Smooth muscle cell of the pulmonary artery (primary cell): ENCODE measurements at places on chromosomes 13 and 19. TPM values are rescaled to one million over a fixed set of nuclear protein-coding genes. Genes with fewer than 3 reads are reported as not detected.

The C1QTNF9 gene
- total RNA-seq, result not detected in 2 replicates

The CCDC194 gene
- 0.26 TPM in 1 of 2 replicates, not detected in the other for total RNA-seq

The SOHLH2 gene
- 0.07 and 0.56 TPM in 2 replicates for total RNA-seq

The MAP1S gene
- 56.9 and 69.9 TPM in 2 replicates for total RNA-seq

The GFY gene
- total RNA-seq, result not detected in 2 replicates

The ZNF442 gene
- 2.4 and 3.5 TPM in 2 replicates for total RNA-seq

The COX7A1 gene
- total RNA-seq, result 13.2 and 34.2 TPM in 2 replicates

The SHC2 gene
- total RNA-seq, result 0.33 and 2.4 TPM in 2 replicates

The OR10H1 gene
- total RNA-seq, result not detected in 2 replicates

The FUT3 gene
- not detected in 2 replicates for total RNA-seq

The ADM5 gene
- 0.36 and 0.52 TPM in 2 replicates for total RNA-seq

The ZNF85 gene
- total RNA-seq, result 3.4 and 3.9 TPM in 2 replicates

The MBD3L3 gene
- not detected in 2 replicates for total RNA-seq

The PIP5K1C gene
- total RNA-seq, result 55.1 and 85.5 TPM in 2 replicates

The ZNF583 gene
- 3.9 and 4.7 TPM in 2 replicates for total RNA-seq

The IFNL1 gene
- total RNA-seq, result not detected in 2 replicates

The ZNF235 gene
- total RNA-seq, result 4.7 and 5.0 TPM in 2 replicates

The NUDT15 gene
- 11.8 and 13.7 TPM in 2 replicates for total RNA-seq

The KLK14 gene
- total RNA-seq, result not detected in 2 replicates

The MUC16 gene
- total RNA-seq, result not detected in 2 replicates

The MIR17HG gene
- 1.9 and 3.8 TPM in 2 replicates for total RNA-seq

The OVOL3 gene
- total RNA-seq, result not detected in 2 replicates

The CCNA1 gene
- 0.39 and 2.8 TPM in 2 replicates for total RNA-seq

The FREM2 gene
- under 0.01 TPM in 1 of 2 replicates, not detected in the other for total RNA-seq

The ZNF723 gene
- total RNA-seq, result not detected in 2 replicates

The PDX1 gene
- not detected in 2 replicates for total RNA-seq

The IGLON5 gene
- 0.13 TPM in 2 replicates for total RNA-seq

The KLK12 gene
- total RNA-seq, result not detected in 2 replicates

The FGF21 gene
- not detected in 2 replicates for total RNA-seq

The IRS2 gene
- total RNA-seq, result 1.8 and 3.3 TPM in 2 replicates

The IGFL3 gene
- not detected in 2 replicates for total RNA-seq

The ADGRE3 gene
- total RNA-seq, result not detected in 2 replicates

The CD37 gene
- not detected in 2 replicates for total RNA-seq

The MYH14 gene
- 0.03 and 0.13 TPM in 2 replicates for total RNA-seq

The KIR2DL4 gene
- total RNA-seq, result not detected in 2 replicates

The GNG7 gene
- total RNA-seq, result 0.39 and 0.73 TPM in 2 replicates

The ZNF554 gene
- 4.5 and 5.2 TPM in 2 replicates for total RNA-seq

The NTF4 gene
- not detected in 2 replicates for total RNA-seq

The PRKACA gene
- 85.1 and 89.7 TPM in 2 replicates for total RNA-seq

The CEACAM19 gene
- total RNA-seq, result 3.8 and 5.6 TPM in 2 replicates

The FCAR gene
- total RNA-seq, result not detected in 2 replicates

The CYP4F11 gene
- 0.03 and 0.33 TPM in 2 replicates for total RNA-seq

The ZNF211 gene
- total RNA-seq, result 10.8 and 11.0 TPM in 2 replicates

The PDE4C gene
- total RNA-seq, result 4.5 and 21.3 TPM in 2 replicates

The ATP4A gene
- not detected in 2 replicates for total RNA-seq

The SIPA1L3 gene
- 12.1 and 18.5 TPM in 2 replicates for total RNA-seq

The ZNF773 gene
- total RNA-seq, result 13.7 and 22.1 TPM in 2 replicates

The CABP5 gene
- total RNA-seq, result not detected in 2 replicates
